Mucosa of gallbladder (tissue), 1 donor: ENCODE measurements at places on chromosomes 1 and 21. TPM values are rescaled to one million over a fixed set of nuclear protein-coding genes. Genes with fewer than 3 reads are reported as not detected.

FHAD1 gene
- total RNA-seq: 1.7 TPM

ATP6V1G3 gene
- not detected for total RNA-seq

PCNX2 gene
- 28.4 TPM for total RNA-seq

GJC2 gene
- total RNA-seq: 2.8 TPM

NHLH1 gene
- not detected for total RNA-seq

GIPC2 gene
- 19.6 TPM for total RNA-seq
